Ecto neural progenitor cell (in vitro differentiated cells): ENCODE measurements at places on chromosomes 12 and 14.
A peak's percentile ranks its signal among the peaks of the same experiment; 100 is the strongest.

DNA sequence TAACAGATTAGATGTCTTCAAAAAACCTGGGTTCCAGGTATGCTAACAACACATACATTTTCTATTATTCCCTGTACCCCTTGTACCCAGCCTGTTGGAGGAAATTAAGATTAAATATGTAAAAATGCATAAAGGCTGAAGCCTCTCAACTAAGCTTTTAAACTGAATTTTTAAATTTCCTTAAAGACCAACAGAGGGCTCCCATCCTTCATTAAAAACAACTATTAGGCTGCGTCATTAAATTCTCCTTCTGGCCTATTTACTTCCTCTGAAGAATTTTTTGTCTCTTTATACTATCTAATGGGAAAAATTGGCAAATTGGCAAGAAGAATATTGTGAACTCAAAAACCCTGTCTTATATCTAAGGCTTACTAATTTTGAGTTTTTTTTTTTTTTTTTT is 21.8 kb downstream of the SENP1 start:
- no peak for DNase-seq

- DNase-seq, result no peak
These were observed 90.4 kb downstream of the CRACR2A start for GRCh38 chr12:3662521-3662921.

- peak; percentile 88 for DNase-seq
These were observed at the start of gene ZBTB39 for GRCh38 chr12:57005980-57006808. TSS of gene ZBTB39 (minus strand) at chr12:57006546. CDS start at chr12:57004917, 1,629 bp downstream.

- DNase-seq, result no peak
These were observed 436.9 kb upstream of the TMEM132C start for GRCh38 chr12:127830065-127830460.

DNA sequence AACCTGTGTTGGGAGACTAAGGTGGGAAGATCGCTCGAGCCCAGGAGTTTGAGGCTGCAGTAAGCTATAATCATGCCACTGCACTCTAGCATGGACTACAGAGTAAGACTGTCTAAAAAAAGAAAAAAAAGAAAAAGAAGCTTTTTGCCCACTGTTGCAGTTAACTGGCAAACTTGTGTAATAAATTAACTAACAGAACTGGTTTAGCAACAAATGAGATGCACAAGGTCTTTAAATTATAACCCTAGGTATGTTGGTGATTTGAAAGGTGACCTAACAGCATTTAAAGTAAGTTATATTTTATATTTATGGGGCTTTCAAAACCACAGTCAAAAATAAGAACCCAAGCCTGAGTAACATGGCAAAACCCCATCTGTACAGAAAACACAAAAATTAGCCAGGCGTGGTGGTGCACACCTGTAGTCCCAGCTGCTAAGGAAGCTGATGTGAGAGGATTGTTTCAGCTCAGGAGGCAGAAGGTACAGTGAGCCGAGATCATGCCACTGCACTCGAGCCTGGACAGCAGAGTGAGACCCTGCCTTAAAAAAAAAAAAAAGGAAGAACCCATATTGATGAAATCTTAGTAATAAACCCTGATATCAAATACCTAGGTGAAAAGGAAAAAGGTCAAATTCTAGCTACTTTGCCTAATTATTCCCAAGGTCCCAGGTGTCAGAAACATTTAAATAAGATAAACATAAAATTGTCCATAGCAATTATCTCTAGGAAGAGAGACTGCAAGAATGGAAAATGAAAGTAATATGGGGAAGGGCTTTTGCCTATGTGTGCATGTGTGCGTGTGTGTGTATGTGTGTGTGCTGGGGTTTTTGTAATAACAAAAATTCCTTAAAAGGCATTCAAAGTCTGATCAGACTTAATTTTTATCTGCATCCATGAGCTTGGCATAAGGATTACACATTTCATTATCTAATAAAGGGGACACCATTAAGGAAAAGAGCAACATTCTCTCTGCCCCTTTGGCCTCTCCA is 15.4 kb downstream of the SYNE2 start:
- DNase-seq, result no peak

- DNase-seq, result no peak
These were observed 99.2 kb downstream of the PRICKLE1 start for GRCh38 chr12:42490261-42490842.

- no peak for DNase-seq
These were observed 74.3 kb upstream of the GPHB5 start for GRCh38 chr14:63393012-63393411.
